ENCODE measurements at places on chromosomes 13 and 19. TPM values are rescaled to one million over a fixed set of nuclear protein-coding genes. Genes with fewer than 3 reads are reported as not detected.

DNA sequence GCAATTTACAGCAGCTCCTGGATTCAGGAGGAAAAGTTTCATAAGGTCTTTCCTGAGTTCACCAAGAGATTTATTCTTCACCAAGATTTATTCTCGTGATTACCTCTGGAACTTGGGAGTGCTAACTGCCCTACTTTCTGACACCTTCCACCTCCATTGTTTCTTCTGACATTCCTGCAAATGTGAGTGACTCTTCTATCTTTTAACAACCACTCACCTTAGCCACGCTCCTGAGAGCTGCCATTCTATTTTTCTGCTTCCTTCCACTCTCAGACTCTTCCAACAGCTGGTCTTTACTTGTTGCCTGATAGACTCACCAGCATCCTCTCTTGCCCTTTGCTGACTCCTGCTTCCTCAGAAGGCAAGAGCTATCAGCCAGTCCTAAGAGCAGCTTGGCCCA, 11.5 kb upstream of the CBY2 start:
- no peak overlapping the region for H3K4me3 ChIP-seq
- peaks cover 2% of the 10 kb centered on the region for H3K4me1 ChIP-seq
- no peak for DNase-seq
- H3K27ac ChIP-seq = no peak overlapping the region

DNA sequence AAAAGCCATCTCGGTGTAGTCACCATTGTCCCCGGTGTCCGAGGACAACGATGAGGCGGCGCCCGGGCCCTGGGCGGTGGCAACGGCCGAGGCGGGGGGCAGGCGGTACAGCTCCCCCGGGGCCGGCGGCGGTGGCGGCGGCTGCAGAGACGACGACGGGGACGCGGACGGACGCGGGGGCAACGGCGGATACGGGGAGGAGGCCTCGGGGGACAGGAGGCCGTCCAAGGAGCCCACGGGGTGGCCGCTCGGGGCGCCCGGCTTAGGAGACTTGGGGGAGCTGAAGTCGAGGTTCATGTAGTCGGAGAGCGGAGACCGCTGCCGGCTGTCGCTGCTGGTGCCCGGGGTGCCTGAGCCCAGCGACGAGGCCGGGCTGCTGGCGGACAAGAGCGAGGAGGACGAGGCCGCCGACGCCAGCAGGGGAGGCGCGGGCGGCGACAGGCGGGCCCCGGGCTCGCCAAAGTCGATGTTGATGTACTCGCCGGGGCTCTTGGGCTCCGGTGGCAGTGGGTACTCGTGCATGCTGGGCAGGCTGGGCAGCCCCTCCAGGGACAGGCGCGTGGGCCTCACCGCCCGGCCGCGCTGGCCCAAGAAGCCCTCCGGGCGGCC, 3.5 kb downstream of the IRS2 start:
- no peak overlapping the region for H3K4me3 ChIP-seq
- no peak for DNase-seq
- H3K27me3 ChIP-seq = no peaks in the 10 kb centered on the region
- no peak overlapping the region for H3K27ac ChIP-seq
- peaks cover 41% of the 10 kb centered on the region for H3K4me1 ChIP-seq

DNA sequence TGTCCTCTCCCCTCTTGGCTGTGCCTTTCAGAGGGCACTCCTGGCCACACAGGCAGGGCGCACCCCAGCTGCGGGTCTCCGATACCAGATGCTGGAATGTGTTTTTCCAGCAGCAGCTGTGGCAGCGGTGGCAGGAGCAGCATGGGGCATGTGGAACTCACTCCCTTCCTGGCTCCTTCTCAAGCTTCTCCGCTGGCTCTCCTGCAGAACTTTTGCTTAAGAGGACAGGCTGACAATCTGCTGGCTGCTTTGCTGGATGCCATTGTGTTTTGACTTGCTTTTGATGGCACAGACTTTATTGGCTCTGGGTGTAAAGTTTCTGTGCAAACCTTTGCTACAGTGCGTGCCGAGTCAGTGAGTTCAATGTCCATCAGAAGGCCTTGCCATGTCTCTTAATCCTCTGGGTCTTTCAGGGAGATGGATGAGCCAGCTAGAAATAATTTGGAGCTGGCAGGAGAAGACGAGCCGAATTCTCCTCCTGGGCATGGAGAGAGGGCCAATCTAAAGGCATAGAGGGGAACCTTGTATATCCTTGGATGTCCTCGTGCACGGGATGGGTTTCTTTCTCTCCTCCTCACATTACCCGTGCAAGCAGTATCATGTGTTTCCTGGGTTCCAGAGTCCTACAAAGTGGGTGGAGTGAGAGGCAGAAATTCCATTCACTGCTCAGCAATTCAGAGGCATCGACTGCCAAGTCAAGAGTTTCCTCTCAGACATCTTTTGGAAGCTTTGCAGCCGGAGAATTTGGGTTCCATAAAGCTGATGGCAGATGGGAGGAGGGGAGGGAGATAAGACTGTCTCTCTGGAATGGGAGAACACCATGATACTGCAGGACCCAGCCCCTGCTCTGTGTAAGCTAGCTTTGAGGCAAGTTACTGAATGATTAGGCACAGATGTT, 231.2 kb downstream of the FGF9 start:
- no peak overlapping the region for H3K27ac ChIP-seq
- no peaks in the 10 kb centered on the region for H3K4me1 ChIP-seq
- no peak overlapping the region for H3K4me3 ChIP-seq
- H3K27me3 ChIP-seq = no peaks in the 10 kb centered on the region

UPF3A gene
- total RNA-seq = 44.8 TPM

SULT2A1 gene
- total RNA-seq = 0.17 TPM

Data from spinal cord (tissue), 10 donors.